ENCODE measurements at places on chromosomes 12 and 14.

DNA sequence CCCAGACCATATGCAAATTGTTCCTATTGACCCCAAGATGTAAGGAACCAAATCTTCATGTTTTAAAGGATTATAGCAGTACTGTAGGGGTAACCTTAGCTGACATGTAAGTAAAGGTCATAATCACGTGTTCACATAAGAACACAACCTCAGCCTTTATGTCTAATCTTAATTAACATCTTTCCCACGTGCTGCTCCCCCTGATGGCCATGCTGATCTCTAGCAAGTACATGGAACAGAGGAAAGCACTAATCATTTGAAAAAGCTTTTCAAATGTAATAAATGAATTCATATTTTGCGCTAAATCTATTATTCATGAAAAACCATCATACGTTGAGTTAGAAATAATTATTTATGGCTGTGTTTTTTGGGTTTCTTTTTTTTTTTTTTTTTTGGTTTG, 30.5 kb upstream of the ITPR2 start:
- DNase-seq = no peak

DNA sequence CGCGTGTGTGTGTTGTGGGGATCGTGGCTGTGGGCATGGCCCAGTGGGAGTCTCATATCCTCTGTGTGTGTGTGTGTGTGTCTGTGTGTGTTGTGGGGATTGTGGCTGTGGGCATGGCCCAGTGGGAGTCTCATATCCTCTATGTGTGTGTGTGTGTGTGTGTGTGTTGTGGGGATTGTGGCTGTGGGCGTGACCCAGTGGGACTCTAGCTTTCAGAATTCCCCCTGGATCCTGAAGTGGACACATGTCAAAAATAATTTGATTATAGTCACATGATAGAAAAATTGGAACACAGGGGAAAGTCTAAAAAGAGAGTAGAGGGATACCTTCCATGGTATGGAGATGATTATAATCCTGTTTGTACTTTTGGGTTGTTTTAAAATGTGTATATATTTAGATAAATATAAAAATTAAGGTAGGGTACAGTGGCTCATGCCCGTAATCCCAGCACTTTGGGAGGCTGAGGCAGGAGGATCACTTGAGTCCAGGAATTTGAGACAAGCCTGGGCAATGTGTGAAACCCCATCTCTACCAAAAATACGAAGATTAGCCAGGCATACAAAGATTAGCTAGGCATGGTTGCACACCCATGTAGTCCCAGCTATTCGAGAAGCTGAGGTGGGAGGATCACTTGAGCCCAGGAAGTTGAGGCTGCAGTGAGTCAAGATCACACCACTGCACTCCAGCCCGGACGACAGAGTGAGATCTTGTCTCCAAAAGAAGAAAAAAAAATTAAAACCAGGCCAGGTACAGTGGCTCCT, 11.0 kb downstream of the PAPLN start:
- no peak for DNase-seq

DNA sequence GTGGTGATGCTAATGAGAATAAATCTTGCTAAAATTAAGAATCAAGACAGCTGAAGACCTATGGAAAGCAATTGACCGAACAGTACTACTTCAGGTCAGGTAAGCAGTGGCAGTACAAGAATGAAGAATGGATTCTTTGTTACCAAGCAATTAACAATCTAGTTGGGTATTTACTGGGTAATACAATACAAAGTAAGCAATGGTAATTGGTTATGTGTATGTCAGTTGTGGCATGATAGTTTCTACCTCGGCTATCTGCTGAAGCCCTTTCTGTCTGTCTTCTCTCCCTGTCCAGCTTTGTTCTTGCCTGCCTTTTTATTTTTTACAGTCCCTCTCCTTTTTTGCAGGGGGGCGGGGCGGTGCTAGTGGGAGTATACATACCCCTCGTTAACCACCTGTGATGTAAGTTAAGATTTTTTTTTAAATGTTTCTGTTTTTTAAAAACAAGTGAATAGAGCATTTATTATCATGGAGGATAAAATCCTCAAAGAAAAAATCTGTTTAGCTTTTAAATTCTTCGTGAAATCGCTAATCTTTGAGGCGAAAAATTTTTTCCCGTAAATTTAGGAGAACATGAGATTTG, 75.9 kb downstream of the RCOR1 start:
- no peak for DNase-seq

DNA sequence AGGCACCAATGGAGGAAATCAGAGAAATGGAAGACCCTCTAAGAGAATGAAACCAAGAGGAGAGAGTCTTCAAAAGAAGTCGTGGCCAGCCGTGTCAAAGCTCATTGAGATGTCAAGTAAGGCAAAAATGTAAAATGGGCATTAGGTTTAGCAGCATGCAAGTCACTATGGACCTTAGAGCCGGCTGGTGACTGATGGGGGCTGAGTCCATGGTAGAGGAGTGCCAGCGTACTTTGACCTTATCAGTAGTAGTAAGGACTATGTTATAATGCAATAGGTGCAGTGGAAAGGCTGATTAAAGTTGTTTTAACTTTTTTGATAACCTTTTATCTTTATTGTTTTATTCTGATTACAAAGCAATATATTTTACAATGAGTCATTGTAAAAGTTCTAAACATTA, 66.5 kb downstream of the ANO6 start:
- DNase-seq = no peak

DNA sequence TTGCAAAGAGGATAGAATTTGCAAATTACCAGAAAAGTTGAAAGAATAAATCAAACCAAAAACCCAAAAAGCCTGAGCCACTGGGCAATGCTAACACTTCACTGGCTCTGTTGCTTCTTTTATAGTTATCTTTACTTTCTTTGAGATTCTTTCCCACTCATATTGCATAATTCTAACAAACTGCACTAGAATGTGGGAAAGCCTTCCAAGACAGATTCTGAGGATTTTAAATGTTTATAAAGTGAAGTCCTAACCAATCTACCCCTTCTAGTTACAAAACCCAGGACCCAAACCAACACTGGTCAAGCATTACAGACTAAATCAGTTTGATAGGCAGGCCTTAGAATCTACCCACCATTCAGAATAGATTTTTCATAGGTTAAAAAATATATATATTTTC, 150.9 kb downstream of the MED13L start:
- DNase-seq = no peak

- no peak for DNase-seq
Observed at GRCh38 chr14:29649170-29649569, 278.5 kb downstream of the PRKD1 start.

DNA sequence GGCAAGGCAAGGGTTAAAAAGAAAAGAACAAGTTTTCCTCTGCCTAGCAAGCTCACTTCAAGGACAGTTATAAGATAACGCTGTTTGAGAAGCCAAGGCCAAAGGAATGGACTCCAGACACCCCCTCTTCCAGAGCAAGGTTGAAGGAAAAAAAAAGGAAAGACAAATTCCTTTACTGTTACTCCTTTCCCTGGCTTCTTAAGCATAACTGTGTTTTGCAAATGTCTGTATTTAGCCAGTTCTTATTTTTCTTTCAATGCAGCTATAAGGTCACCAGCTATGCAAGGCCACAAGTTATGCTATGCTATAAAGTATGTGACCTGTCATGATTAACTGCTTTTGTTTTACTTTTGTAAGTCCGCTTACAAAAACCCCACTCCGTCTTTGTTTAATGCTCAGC, 26.6 kb downstream of the ZNF410 start:
- DNase-seq = no peak

GRCh38 chr12:57181072-57181471, 33.7 kb upstream of the LRP1-AS start:
- DNase-seq = no peak

- no peak for DNase-seq
Observed at GRCh38 chr14:101554991-101555668, 6.2 kb upstream of the DIO3 start.
